NCI-H1694 treated with DMSO at 0.1 percent for 48 hours (cell line): ENCODE measurements at places on chromosomes 4 and X.
A peak's percentile ranks its signal among the peaks of the same experiment; 100 is the strongest.

DNA sequence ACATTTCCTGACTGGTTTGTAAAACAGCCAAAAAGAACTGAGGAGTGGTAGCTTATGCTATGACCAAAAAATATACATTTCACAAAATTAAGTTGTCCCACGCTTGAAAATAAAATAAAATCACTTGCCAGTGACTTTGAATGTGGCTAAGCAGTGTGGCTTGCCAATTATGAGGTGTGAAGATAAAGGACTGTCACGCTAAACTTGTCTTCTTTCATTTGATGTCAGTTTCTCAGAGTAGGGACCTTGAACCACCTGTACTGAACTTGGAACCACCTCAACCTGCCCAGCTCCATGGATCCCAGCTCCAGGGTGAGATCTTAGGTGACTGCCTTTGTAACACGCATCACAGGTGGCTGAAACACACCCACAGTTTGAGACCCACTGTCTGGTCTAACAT lies 113.7 kb upstream of the TBL1X start:
- DNase-seq: no peak

GRCh38 chrX:103220511-103221323 lies 5.8 kb downstream of the BEX4 start:
- no peak for DNase-seq

DNA sequence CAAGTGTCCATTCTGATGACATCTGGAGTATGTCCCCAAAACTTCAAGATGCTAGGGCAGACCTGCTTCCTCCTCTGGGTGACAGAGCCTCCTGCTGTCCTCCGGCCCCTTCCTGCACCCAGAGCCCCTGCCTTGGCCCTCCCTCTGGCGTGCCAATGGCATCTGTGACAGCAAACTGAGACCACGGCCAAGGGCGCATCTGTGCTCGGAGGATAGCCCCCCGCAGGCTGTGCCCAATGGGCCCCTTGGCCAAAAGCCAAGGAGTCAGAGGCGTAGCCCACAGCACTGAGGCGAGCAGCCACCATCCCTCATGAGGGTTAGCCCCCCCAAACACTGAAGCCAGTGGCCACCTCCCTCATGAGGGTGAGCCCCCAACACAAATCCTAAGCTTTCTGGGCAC lies 7.9 kb downstream of the LRPAP1 start:
- no peak for DNase-seq

- DNase-seq: no peak
These were observed 2.0 kb downstream of the PCDH19 start for GRCh38 chrX:100407784-100408712.

GRCh38 chr4:137200322-137200721 lies 332.0 kb downstream of the PCDH18 start:
- no peak for DNase-seq

DNA sequence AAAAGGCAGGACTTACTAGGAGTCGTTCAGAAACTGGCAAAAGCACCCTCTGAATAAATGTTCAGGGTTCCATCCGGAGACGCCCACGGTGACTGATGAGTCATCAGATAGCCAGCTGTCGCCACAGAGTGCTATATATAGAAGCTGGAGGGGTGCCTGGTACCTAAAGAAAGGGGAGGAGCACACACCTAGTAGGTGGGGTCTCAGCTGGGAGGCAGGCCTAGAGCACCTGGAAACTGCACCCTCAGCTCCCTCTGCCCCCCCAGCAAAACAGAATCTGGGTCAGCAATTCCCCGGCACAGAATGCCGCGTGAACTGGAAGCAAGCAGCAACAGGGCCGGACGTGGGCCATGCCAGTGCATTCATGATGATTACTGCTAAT lies 242.0 kb downstream of the BCOR start:
- DNase-seq: peak; percentile 80

DNA sequence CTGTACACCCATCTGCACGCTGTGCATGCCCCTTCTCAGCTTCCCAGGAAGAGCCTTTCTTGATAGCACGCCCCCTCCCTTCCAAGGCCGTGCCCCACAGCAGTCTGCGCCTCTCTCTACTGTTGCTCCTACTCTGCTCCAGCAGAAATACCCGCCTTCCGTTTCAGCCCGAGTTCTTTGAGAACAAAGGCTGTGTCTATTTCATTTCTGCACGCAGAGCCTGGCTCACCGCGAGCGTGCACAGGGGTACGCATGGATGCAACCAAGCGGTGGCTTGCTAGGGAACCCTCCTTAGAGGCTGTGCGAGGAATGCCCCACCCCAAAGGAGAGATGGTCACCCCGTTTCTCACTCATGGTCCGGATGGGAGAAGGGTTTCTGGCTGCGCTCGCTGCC lies 485 bp downstream of the AADAT start:
- peak; percentile 26 for DNase-seq

DNA sequence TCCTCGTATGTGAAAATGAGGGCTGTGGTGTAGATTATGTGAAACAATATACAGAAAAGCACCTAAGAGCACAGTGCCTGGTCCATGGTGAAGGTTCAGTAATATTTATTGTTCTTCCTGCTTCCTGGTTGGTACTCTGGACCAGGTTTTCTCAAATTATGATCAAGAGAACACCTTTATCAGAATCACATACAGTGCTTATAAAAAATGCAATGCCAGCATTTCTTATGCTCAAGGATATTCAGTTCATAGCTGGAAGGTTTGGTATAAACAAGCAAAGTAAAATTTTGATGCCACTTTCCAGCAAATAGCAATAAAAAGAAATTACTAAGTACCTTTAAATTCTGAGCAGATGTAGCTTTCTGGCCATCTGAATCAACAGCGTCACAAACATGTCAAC lies 1412.4 kb downstream of the RPA4 start:
- DNase-seq: no peak

- no peak for DNase-seq
These were observed 32.9 kb downstream of the EREG start for GRCh38 chr4:74397748-74398426.

DNA sequence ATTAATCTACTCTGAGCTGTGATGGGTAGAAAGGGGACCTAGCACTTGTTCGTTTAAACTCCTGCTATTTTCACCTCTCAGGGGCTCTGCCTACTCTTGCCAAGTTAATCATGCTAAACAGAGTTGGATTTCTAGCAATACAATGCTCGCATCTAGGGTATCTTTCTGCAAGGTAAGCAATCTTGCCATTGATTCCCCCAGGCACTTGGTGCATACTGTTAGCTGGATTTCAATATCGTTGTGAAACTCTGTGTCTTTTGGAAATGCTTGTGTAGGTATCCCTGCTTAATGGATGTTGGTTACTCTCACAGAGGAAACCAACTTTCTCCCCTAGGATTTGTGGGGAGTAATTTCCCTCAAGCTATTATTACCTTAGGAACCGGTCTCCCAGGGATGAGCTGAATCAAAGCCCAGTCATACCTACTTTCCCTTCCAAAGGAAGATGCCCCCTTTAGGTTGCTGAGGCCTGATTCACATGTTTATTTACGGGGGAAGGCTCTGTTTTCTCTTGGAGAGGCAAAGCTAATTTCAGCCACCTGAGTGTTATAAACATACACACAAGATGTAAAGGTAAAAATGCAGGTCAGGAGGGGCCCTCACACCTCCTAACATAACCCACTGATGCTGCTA lies 366.8 kb downstream of the FBXW7 start:
- no peak for DNase-seq

GRCh38 chr4:34492414-34492813 lies 1751.9 kb downstream of the ARAP2 start:
- no peak for DNase-seq

- DNase-seq: no peak
These were observed 23.0 kb downstream of the KLB start for GRCh38 chr4:39429476-39430334.

DNA sequence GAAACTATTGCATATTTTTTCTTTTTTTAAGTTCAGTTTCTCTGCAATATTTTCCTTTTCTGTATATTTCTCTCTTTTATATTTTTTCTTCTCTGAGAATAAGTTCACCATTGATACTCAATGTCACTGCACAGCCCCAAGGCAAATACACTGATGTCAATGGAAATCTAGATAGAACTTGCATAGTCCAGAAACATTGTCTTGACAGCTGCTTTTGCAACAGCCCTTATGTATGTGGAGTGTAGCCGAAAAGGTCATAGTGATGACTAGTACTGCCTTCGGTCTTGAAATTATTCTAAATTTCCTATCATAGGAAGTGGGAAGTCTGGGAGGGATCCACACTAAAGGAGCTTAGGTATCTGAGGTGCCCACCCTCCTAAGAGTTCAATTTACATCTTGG lies 150.0 kb downstream of the SPOCK3 start:
- DNase-seq: no peak

- no peak for DNase-seq
These were observed 25.5 kb downstream of the PTPN13 start for GRCh38 chr4:86619656-86620055.
